Activated CD4-positive, alpha-beta T cell treated with anti-CD3 and anti-CD28 coated beads, Interleukin-2, amount 10 ng/mL, durations not matched to agents 7 days and 5 days (primary cell): ENCODE measurements at places on chromosomes 12 and 14. TPM values are rescaled to one million over a fixed set of nuclear protein-coding genes. Genes with fewer than 3 reads are reported as not detected.

The TAS2R19 gene
- 3.1 TPM for total RNA-seq

The SMCO2 gene
- total RNA-seq: 0.22 TPM

The CPSF2 gene
- total RNA-seq: 74.4 TPM

The KRT78 gene
- not detected for total RNA-seq

The MGAT2 gene
- 57.3 TPM for total RNA-seq

The SETD1B gene
- total RNA-seq: 34.1 TPM

The CD163L1 gene
- total RNA-seq: not detected

The CEBPE gene
- 0.98 TPM for total RNA-seq

The CISTR gene
- not detected for total RNA-seq

The KIAA0586 gene
- total RNA-seq: 29.7 TPM

The PSMB5 gene
- total RNA-seq: 60.7 TPM

The FLRT2 gene
- total RNA-seq: not detected

The FAM186B gene
- 0.15 TPM for total RNA-seq

The CCNT1 gene
- total RNA-seq: 53.7 TPM

The NANOG gene
- not detected for total RNA-seq

The TMEM119 gene
- 1.2 TPM for total RNA-seq

The LRTM2 gene
- total RNA-seq: not detected

The SMCO3 gene
- not detected for total RNA-seq

The HHIPL1 gene
- total RNA-seq: not detected

The MRPL51 gene
- total RNA-seq: 212 TPM

The DRAM1 gene
- 1.4 TPM for total RNA-seq

The KLRD1 gene
- total RNA-seq: not detected

The RAD9B gene
- 0.87 TPM for total RNA-seq
